Activated T-cell treated with anti-CD3 and anti-CD28 coated beads for 1 hour (primary cell): ENCODE measurements at places on chromosomes 3 and 15.
A peak's percentile ranks its signal among the peaks of the same experiment; 100 is the strongest.

GRCh38 chr3:180881065-180881801, 31.2 kb upstream of the FXR1 start:
- DNase-seq: no peak

DNA sequence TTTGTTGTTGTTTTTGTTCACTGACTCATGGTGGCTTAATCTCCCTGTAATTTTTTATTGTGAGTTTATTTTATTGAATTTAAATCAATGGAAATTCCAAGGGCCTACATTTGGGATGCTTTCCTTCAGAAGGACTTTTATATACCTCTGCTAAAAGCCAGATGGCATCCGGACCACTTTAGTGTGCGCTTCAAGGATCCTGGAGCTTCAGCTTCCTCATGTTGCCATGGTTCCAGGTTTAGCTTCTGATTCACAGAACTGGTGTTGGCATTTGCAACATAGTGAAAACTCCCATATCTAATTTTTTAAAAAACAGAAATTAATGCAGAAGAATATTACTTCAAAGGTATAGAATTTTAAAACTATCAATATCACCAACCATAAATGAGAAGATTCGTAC, 8.5 kb upstream of the HACD2 start:
- no peak for DNase-seq

DNA sequence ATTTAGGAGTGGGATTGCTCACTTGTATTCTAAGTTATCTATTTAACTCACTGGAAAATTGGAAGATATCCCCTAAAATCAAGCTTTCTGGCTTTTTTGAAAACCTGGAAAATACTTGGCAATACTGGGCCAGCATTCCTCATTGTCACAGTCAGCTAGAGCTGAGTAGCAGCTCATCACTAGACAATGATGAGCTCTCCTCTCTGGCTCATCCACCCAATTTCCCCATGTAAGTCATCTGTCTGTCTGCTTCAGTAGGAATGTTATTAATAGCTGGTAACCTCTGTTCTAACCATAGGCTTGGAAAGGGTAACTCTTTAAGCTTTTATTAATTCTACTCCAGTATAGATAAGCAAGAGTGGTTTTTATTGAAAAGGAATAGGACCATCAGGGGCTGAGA, 39.7 kb upstream of the PIK3R4 start:
- no peak for DNase-seq

DNA sequence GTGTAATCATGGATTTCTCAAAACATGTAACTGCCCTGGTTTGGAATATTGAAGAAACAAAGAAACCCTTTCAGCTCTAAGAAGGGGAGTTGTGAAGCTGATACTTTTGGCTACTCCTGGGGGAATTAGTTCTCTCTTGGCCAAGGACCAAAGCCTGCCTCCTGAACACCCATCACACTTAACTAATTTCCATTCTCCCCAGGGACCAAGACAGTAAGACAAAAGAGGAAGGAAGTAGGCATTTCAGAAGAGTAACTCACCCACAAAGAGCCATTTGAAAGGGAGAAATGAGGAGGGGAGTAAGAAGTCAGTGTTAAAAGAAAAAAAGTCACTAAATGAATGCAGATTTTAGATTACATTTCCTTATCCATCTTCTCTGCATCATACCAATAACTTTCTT, 328.0 kb upstream of the SOX2 start:
- DNase-seq: no peak

GRCh38 chr3:142586803-142587406, 8.4 kb upstream of the ATR start:
- no peak for DNase-seq

- DNase-seq: peak; percentile 48
Measured at GRCh38 chr3:130892759-130893375, 1.0 kb upstream of the ATP2C1 start.

DNA sequence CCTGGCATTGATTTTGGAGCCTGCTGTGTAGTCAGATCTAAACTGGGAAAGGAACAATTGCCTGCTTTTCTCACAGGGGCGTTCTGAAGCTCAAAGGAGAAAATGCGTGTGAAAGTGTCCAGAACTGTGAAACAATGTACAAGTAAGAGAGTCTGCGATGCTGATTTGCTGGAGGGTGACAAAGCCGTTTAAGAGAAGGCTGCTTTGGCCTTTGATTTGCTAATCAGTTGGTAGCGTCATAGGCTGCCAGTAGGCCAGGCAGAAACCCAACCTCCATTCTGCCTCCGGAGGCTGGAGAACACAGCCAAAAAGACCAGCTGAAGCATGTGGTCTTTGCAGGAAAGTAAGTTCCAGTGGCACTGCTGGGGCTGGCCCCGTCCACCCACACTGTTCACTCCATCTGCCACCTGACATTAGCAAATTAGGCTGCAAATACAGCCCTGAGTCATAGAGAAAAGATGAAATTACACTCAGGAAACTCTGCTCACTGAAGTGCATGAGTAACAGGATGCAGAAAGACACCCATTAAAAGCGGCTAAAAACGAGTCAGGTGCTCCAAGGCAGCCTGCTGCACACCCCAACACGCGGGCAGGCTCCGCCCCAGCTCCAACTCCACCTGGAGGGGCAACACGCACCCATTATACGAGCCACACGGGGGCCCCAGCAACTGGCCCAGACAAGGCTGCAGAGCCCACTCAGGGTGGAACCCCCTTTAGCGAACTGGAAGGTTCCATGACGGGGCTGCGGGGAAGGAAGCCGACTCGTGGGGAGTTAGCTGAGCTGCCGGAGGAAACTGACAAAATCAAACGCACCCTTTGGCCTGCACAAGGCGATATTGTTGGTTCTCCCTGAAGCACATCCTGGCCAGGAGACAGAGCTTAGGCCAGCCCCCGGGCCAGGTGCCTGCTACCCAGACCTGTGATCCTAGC, 31.6 kb downstream of the ZDHHC19 start:
- peak; percentile 74 for DNase-seq

DNA sequence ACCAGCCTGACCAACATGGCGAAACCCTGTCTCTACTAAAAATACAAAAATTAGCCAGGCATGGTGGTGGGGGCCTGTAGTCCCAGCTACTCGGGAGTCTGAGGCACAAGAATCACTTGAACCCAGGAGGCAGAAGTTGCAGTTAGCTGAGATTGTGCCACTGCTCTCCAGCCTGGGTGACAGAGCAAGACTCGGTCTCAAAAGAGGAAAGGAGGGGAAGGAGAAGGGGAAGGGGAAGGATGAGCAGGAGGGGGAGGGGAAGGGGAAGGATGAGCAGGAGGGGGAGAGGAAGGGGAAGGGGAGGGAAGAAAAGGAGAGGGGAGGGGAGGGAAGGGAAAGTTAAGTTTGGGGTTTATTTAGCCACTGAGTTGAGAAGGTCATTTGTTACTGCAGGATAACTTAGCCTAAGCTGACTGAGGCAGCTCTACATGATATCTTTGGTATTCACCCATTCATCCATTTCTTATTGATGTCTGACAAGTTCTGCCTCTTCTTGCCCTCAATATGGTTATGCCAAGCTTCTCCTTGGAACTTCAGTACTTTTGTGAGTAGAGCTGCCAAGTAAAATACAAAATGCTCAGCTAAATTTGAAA, 15.9 kb upstream of the ABHD2 start:
- DNase-seq: no peak

GRCh38 chr3:14319654-14320182, 82.7 kb upstream of the SLC6A6 start:
- DNase-seq: no peak

GRCh38 chr15:67839499-67839928, 331 bp downstream of the RNU6-1 start:
- DNase-seq: no peak

DNA sequence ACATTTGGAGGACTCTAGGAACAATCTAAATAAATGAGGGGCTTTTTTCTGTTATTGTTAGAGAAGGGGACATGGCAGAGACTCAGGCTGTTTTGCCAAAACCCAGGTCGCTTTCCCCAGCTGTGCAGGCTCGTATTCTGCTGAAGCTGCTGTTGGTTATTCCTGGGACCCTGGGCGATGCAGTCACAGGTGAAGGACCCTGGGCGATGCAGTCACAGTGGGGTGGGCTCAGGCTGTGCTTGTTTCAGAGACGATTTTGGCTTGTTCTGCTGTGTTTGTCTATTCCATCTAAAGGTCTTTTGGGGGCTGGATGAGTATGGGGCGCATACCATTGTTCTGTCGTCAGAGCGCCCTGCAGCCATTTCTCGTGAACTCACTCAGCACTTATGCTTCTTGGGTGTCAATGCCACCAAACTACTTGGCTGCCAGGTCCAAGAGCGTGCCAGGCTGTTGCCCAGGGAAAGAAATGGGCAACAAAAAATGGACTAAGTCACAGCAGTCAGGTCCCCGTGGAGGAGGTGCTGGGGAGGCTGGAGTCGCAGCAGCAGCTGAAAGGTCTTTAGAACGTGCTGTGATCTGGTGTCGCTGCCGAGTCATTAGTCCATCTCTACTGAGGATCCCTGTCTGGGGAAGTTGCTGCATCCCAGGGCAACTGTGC, 151.4 kb downstream of the CHDH start:
- DNase-seq: no peak

DNA sequence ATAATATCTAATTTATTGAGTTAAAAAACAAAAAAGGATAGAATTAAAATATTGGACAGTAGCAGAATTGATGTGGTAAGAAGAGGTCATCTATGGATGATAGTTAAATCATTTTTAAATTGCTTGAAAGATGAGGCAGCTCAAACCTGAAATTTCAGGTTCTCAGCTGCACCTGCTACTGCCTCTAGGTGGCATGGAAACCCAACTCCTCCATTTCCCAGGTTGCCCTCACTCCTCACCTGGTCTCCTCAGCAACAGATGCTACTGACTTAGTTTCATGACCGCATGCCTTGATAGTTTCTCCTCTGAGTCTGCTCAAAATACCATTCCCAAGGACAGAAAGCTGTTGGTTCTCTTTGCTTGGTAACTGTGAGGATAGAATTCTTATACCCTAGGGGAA, 148.1 kb downstream of the ABHD5 start:
- DNase-seq: no peak

DNA sequence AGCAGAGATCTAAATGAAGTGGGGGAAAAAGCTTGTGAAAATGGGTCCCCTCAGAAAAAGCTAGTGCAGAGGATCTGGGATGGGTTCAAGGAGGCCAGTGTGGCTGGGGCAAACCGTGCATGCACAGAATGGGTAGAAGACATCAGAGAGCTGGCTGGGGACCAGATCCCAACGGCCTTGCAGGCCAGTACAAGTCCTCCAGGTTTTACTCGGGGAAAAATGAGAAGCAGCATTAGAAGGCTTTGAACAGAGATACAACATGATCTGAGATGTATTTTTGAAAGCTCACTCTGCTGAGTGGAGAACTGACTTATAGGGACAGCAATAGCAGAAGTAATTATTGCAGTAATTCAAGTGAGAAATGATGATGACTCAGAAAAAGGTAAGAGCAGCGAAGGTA, 114.5 kb downstream of the HERC1 start:
- DNase-seq: no peak

DNA sequence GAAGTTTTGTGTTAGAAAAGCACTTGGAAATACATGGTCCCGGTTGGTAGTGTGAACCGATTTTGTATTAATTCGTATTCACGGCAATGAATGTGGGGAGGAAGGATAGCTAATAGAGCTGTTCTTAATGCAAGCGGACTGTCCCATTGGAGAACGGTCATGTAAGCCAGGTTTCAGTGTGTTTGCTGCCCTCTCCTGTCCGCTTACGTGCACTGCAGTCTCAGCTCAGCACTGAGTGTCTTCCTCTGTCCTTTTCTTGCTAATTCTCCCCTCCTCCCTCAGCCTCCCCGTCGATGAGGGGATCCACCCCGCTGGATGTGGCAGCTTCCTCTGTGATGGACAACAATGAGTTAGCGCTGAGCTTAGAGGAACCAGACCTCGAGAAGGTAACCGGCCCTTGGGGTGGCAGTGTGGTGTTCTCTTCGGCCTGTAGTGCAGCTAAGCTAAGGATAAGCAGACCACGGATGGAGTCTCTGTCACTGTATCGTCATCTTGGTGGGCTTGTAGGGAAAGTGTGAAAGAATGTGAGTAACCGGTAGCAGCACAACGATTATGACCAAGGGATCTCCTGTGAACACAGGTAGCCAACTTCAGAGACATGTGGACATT, 267.5 kb upstream of the CHRM5 start:
- peak; percentile 36 for DNase-seq

DNA sequence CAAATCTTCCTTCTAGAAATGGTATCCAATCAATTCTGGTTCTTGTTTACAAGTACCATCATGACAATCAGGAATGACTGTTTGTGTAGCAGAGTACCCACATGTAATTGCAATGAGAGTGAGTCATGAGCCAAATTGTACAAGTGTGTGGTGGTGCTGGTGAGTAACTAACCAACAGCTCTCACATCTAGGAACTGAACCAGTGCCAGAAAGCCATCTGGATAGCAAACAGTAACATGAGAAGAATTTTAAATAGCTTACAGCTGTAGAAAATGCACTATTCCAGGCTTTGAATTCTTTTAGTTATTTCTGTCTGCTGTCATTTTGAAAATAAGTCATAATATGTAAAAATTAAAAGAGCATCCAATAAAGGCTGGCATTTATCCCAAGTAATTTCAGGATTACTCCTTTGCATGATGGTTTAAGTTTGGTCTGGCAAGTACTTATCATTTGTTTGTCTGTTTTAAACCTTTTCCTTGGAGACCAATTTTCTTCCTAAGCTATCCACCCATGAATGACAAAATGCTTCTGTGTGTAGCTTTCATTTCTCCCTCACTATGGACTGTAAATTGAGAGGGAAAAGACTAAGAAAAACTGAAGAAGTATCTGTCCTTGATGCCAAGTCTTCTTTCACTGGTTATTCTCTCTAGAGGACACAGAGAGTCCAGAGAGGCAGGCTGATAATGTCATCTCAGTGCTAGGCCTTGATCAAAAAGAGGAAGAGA, 60.0 kb downstream of the PIK3CB start:
- no peak for DNase-seq

DNA sequence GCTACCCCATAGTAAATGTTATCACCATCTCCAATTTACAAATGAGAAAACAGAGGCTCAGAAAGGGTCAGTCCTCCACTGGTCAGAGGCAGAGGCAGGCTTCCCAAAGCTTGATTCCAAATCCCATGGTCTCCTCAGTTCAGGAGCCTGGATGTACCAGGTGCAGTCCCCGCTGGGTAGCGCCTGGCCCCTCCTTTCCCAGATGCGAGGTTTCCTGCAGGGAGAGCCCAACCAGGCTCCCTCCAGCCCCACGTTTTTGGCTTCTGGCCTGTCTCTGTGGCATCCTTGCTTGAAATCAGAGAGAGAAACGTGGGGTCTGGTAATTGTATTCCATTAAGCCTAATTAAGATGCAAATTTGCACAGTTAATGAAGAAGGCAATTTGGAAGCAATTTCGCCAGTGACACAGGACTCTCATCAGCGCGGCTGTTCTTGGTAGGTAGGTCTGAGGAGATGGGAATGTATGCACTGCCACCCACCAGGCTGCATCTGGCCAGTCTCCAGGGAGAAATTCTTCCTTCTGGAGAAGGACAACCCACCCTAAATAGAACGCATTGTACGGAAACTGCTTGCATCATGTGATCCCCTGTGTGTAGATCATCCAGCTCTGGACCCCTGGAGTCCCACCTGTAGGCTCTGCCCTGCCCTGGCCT, 50.5 kb downstream of the HRH1 start:
- DNase-seq: no peak

GRCh38 chr3:136305879-136306278, 55.7 kb downstream of the PCCB start:
- no peak for DNase-seq

DNA sequence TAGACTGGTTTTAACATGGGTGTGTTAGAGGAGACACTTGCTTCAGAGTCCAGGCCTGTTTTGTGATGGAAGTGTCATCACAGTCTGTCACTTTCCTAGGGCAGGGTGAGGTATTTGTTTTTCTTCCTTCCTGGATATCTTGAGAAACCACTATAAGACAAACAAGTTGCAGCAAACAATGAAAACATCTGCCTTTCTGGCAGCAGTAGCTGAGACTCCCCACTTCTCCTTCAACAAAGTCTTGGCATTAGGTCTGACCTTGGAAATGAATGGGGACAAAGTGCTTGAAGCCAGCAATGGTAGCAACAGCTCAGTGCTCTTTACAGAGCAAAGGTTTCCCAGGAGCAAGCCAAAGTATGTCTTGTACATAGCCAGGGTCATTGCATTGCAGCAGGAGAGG, 64.6 kb downstream of the CD200 start:
- DNase-seq: no peak
